GM04503 (cell line): ENCODE measurements at places on chromosomes 4 and X.

DNA sequence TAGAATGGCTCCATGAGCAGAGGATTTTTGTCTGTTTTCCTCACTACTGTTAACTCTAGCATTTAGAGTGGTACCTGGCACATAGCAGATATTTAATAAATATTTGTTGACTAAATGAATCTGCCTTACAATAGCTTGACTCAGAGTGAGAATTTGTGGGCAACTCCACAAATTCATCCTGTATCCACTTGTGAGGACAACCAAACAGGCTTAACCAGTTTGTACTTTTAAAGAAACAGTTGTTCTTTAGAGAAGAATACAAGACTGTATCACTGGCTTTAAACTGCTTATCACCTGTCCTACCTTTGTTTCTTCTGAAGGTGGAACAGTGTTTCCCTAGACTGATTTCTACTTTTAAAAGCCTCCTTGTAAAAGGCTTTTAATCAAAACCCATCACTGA, 141.3 kb upstream of the SH3RF1 start:
- no peak for DNase-seq

GRCh38 chr4:150368667-150369066, 213.3 kb upstream of the MAB21L2 start:
- no peak for DNase-seq

DNA sequence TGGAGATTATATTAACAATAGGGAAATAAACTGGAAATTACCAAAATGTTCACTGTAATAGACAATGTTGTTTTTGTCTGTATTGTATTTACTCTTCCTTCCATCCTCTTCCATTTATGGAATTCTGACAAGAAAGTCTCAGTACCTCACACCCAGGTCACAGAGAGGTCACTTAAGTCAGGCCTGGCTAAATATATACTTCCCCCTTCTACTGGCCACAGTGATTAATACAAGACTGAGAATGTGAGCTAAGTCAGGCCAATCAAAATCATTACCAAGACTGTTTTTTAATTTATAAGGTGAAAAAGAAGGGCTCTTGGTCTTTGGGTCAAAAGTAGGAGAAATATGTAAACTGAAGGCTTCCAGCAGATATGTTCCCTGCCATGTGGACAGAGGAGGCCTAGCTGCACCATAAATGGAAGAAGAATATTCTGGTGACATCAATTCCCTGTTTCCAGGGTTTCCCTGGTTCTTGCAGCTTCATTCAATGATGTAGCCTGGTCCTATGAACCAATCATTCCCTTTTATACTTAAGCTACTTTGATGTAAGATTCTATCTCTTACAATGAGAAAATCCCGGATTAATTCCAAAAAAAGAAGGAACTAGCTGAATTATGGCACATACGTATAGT, 64.3 kb downstream of the LRBA start:
- no peak for DNase-seq

GRCh38 chr4:143369552-143369951, 32.9 kb downstream of the GAB1 start:
- DNase-seq: no peak

DNA sequence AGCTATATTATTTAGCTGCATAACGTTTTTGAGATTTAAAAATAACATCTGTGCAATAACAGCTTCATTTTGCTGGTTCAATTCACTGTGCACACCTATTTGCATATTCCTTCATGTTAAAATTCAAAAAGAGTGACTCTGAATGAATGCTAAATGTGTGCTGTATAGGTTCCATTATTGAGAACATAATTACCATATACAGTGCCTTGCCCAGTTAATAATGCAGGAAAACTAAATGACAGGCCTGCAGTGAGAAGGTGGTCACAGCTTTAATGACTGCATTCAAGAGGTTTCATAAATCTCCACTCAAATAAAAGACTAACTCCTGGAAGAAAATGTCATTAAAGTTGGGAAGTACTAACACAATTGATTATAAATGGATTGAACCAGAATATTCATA, 1183.2 kb upstream of the ADGRL3 start:
- no peak for DNase-seq

GRCh38 chr4:25448379-25449109, 71.5 kb downstream of the ANAPC4 start:
- DNase-seq: peak; percentile 57

GRCh38 chrX:20260885-20261284, 5.8 kb downstream of the RPS6KA3 start:
- no peak for DNase-seq

GRCh38 chr4:139767168-139767567, 101.5 kb downstream of the MGST2 start:
- DNase-seq: peak; percentile 90

DNA sequence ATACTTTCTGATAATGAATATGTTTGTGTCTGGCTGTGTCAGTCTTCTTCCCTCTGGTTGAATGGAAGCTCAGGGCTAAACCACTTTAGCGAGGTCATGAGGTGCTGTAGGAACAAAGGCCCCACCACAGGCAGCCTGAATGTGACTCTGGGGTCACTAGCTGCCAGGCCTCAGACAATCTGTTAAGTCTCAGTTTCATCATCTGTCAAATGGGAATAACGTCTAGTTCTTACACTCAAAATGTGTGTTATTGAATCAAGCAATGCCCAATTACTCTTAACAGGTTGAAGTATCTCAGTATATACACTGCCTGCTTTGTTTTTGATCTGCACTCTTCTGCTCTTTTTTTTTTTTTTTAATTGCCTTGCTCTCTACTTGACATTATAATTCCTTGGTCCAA, 148.6 kb downstream of the STK32B start:
- DNase-seq: no peak

GRCh38 chrX:16559206-16559619, 90.7 kb upstream of the S100G start:
- DNase-seq: peak; percentile 94

DNA sequence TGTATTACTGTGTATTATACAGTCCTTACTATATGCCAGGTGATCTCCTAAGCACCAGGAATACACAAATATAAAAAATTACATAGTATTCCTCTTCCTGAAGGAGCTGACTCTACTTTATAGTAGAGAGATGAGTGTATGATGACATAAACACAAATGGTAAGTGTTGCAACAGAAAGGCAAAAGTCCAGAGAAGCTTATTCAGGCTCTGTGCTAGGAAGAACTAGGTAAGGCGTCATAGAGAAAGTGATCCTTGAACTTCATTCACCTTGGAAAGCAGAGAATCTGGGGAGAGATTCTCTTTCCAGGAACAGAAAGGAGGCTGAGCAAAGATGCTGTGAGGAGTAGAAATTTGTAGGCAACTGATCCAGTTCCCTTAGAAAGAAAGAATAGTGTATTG, 115.0 kb upstream of the KCNIP4 start:
- no peak for DNase-seq

- DNase-seq: no peak
These were observed 367.6 kb downstream of the ARHGAP24 start for GRCh38 chr4:85842540-85842939.

GRCh38 chrX:643241-643595, 12.6 kb downstream of the SHOX start:
- DNase-seq: no peak

DNA sequence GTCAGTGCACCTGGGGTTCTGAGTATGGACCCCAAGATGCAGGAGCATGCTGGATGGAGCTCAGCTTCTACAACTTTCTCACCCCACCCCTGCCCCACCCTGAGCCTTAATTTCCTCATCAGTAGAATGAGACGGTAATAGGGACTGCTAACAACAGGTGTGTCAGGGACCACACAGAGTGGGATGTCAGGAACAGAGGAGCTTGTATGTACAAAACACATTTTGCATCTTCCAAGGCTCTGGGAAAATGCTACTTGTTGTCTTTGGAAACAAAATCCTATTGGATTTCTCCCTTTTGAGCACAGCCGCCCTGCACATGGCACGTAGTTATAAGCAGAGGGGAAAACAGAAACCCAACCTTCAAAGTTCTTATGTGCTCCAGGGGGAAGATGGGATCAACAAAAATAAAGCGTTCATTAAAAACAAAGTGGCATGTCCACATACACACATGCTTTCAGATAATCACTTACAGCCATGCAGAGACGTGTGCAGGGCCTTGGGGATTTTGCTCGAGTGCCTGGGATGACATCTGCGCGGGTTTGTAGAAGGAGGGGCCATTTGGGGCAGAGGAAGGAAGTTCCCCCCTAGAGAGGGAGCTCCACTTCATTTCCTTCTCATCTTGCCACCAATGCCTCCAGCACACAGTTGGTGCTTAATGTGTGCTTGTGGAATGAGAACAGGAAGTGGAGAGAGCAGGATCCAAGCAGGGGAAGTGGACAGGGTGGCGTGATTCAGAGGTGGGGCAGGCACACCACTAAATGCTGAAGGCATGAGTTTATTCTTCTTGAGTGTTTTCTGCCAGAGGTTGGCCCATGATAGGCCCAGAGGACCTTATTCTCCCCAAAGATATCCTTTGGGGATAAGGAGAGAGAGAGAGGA, 138.9 kb downstream of the SMIM20 start:
- no peak for DNase-seq

- no peak for DNase-seq
These were observed 17.0 kb upstream of the SYTL5 start for GRCh38 chrX:37989304-37989703.

- DNase-seq: no peak
These were observed at the start of gene OTUD5 for GRCh38 chrX:48957477-48957826. OTUD5 (minus strand) TSS chrX:48957607; CDS start chrX:48957570, 37 bp downstream.

DNA sequence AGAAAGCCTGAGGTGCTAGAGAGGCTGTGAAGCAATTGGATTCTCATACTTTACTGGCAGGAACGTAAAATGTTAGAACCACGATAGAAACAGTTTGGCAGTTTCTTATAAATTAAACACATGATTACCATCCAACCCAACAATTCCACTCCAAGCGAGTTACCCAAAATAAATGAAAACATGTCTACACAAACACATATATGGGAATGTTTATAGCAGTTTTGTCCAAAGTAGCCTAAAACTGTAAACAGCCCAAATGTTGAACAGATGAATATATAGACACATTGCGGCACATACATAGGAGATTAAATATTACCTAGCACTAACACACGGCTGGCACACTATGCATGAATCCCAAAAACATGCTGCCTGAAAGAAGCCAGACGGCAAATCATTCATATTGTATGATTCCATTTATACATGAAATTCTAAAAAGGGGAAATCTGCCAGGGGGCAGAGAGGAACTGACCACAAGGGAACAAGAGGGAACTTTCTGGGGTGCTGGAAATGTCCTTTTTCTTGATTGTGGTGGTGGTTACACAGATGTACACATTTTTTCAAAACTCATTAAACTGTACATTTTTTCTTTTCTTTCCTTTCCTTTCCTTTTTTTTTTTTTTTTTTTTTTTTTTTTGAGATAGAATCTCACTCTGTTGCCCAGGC, 50.4 kb upstream of the SLC25A4 start:
- DNase-seq: no peak

- no peak for DNase-seq
These were observed 66.1 kb upstream of the ZNF827 start for GRCh38 chr4:146004730-146005129.
